ENCODE measurements at places on chromosomes 6 and 20. TPM values are rescaled to one million over a fixed set of nuclear protein-coding genes. Genes with fewer than 3 reads are reported as not detected.

The EPB41L1 gene
- 56.3 TPM for total RNA-seq

The RPRD1B gene
- 55.3 TPM for total RNA-seq

GRCh38 chr6:6678185-6678671, 89.7 kb downstream of the LY86 start:
- H3K27ac ChIP-seq, result no peak overlapping the region
- H3K4me1 ChIP-seq, result no peaks in the 10 kb centered on the region
- H3K4me3 ChIP-seq, result no peak overlapping the region
- no peaks in the 10 kb centered on the region for H3K27me3 ChIP-seq
- DNase-seq, result no peak

DNA sequence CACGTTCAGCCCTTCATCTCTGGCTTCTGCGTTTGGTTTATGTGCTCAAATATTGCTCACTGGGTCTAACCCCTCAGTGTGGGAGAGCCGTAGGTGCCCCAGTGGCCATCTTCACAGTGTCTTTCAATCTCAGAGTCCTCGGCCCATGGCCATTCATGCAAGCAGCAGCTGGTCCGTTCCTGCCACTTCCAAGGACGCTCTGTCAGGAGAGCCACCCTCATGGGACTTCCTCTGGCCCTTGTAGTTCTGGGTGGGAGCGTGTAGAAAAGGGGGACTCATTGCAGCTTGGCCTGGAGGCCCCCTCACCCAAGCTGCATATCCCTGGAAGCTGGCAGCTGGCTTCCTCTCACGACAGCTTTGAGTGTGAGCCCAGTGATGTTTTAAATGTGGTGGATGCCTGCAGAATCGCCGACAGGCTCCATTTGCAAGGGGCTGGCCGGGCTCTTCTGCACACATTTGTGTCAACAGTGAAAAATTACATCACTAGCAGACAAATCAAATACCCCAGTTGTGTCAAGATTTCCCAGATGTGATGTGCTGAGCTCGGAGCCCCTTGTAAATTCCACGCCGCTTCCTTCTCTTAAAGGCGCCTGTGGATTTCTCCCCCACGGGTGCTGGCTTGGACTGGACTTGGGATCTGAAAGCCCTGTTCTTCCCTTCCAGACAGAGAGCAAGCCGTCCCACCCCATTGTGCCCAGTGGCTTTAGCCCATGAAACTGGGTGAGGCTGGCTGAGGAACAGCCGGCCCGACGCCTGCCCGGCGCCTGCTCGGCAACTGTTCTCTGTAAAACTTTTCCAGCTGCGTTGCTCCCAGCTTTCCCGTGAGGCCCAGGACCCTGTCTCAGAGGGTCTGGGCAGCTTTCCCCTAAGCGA, 360.1 kb downstream of the TAF4 start:
- H3K36me3 ChIP-seq, result no peaks in the 10 kb centered on the region
- DNase-seq, result no peak
- no peaks in the 10 kb centered on the region for H3K4me1 ChIP-seq
- H3K27me3 ChIP-seq, result no peaks in the 10 kb centered on the region
- H3K4me3 ChIP-seq, result no peak overlapping the region

The DEFB128 gene
- total RNA-seq, result not detected

- H3K27ac ChIP-seq, result no peak overlapping the region
- no peaks in the 10 kb centered on the region for H3K4me1 ChIP-seq
- no peak overlapping the region for H3K4me3 ChIP-seq
- no peak for DNase-seq
- H3K36me3 ChIP-seq, result no peaks in the 10 kb centered on the region
Observed at GRCh38 chr20:43977962-43978361, 63.3 kb downstream of the TOX2 start.

- no peaks in the 10 kb centered on the region for H3K4me1 ChIP-seq
- DNase-seq, result no peak
- no peaks in the 10 kb centered on the region for H3K27me3 ChIP-seq
- H3K36me3 ChIP-seq, result no peaks in the 10 kb centered on the region
Observed at GRCh38 chr6:161711938-161712337, 438.1 kb upstream of the AGPAT4 start.

GRCh38 chr6:72622094-72622940, 453 bp downstream of the KCNQ5 start:
- peak overlapping the region; percentile 46 for H3K4me3 ChIP-seq
- DNase-seq, result peak; percentile 60
- H3K27me3 ChIP-seq, result peaks cover 9% of the 10 kb centered on the region
- H3K4me1 ChIP-seq, result peaks cover 5% of the 10 kb centered on the region
- H3K27ac ChIP-seq, result peak overlapping the region; percentile 82

The RNF114 gene
- total RNA-seq, result 205 TPM

GRCh38 chr20:23203310-23203709, 117.2 kb upstream of the CD93 start:
- no peaks in the 10 kb centered on the region for H3K36me3 ChIP-seq
- no peaks in the 10 kb centered on the region for H3K4me1 ChIP-seq
- no peak overlapping the region for H3K27ac ChIP-seq
- no peak for DNase-seq
- H3K27me3 ChIP-seq, result no peaks in the 10 kb centered on the region

The KDM1B gene
- total RNA-seq, result 22.1 TPM

GRCh38 chr20:1383623-1384404, 9.0 kb downstream of the FKBP1A start:
- H3K36me3 ChIP-seq, result no peaks in the 10 kb centered on the region
- no peaks in the 10 kb centered on the region for H3K27me3 ChIP-seq
- no peak overlapping the region for H3K4me3 ChIP-seq
- H3K27ac ChIP-seq, result no peak overlapping the region

The HECA gene
- total RNA-seq, result 44.5 TPM

DNA sequence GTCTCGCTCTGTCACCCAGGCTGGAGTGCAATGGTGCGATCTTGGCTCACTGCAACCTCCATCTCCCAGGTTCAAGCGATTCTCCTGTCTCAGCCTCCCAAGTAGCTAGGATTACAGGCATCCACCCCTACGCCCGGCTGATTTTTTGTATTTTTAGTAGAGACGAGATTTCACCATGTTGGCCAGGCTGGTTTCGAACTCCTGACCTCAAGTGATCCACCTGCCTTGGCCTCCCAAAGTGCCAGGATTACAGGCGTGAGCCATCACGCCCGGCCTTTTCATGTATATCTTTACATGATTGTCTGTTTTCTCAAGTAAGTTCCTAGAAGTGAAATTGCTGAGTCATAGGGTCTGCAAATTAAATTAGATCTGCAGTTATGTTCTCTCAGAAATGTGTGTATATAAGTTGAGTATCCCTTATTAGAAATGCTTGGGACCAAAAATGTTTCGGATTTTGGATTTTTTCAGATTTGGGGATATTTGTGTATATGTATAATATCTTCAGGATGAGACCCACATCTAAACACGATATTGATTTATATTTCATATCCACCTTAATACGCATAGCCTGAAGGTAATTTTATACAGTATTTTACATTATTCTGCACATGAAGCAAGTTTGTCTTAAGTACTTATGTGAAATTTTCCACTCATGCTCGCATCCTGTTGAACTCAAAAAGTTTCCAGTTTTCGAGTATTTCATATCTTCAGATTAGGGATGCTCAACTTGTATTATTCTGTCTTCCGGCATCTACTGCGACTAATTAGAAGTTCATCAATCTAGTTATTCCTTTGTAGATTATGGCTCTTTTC, 40.4 kb downstream of the TAB2 start:
- no peaks in the 10 kb centered on the region for H3K27me3 ChIP-seq
- DNase-seq, result no peak
- no peaks in the 10 kb centered on the region for H3K4me1 ChIP-seq
- no peak overlapping the region for H3K4me3 ChIP-seq

The IPCEF1 gene
- 2.1 TPM for total RNA-seq

GRCh38 chr6:133544419-133544818, 303.3 kb downstream of the EYA4 start:
- H3K27ac ChIP-seq, result no peak overlapping the region
- no peaks in the 10 kb centered on the region for H3K36me3 ChIP-seq
- no peaks in the 10 kb centered on the region for H3K4me1 ChIP-seq
- no peak for DNase-seq

DNA sequence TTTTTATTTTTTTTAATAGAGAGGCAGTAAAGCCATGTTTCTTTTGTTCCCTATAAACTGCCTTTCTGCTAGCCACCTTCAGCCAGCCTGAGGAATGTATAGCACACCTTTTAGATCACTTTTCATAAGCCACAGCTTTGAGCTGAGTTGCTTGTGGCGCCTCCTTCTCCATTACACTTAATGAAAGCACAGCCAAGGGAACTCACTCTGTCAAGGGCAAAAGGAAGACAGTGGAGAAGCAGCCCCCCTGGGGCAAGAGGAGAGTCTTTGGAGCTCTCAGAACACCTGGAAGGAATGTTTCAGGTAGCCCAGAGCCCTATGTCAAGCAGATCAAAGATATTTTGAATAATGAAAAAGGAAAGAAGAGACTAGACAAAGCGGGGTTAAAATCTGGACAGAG, 235.1 kb downstream of the CLIC5 start:
- H3K36me3 ChIP-seq, result no peaks in the 10 kb centered on the region
- H3K4me3 ChIP-seq, result no peak overlapping the region

The LINC00237 gene
- total RNA-seq, result not detected

The VGLL2 gene
- not detected for total RNA-seq

The FOXO3 gene
- 34.3 TPM for total RNA-seq

DNA sequence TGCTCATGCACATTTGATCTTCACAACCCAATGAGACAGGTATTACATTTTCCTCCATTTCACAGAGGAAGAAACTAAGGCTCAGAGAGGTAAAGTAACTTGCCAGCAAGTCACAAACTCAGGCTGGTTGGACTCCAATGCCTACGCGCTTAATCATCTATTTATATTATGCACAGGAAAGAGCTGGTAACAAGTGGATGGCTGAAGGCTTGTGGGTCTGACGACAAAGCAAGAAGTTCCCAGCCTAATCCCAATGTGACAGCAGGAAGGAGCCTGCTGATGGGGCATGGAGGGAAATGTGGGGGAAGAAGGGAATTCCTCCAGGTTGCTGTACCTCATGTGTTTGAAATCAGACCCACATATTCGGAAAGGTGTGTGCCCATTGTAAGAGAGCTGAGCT, 3.9 kb downstream of the CDH22 start:
- no peaks in the 10 kb centered on the region for H3K36me3 ChIP-seq
- no peak overlapping the region for H3K4me3 ChIP-seq
- no peak overlapping the region for H3K27ac ChIP-seq
- no peaks in the 10 kb centered on the region for H3K4me1 ChIP-seq
- DNase-seq, result no peak
- no peaks in the 10 kb centered on the region for H3K27me3 ChIP-seq

The GSTA2 gene
- 92.2 TPM for total RNA-seq

GRCh38 chr6:168121303-168121665, 42.3 kb upstream of the FRMD1 start:
- no peak overlapping the region for H3K27ac ChIP-seq
- no peaks in the 10 kb centered on the region for H3K27me3 ChIP-seq
- no peaks in the 10 kb centered on the region for H3K36me3 ChIP-seq

DNA sequence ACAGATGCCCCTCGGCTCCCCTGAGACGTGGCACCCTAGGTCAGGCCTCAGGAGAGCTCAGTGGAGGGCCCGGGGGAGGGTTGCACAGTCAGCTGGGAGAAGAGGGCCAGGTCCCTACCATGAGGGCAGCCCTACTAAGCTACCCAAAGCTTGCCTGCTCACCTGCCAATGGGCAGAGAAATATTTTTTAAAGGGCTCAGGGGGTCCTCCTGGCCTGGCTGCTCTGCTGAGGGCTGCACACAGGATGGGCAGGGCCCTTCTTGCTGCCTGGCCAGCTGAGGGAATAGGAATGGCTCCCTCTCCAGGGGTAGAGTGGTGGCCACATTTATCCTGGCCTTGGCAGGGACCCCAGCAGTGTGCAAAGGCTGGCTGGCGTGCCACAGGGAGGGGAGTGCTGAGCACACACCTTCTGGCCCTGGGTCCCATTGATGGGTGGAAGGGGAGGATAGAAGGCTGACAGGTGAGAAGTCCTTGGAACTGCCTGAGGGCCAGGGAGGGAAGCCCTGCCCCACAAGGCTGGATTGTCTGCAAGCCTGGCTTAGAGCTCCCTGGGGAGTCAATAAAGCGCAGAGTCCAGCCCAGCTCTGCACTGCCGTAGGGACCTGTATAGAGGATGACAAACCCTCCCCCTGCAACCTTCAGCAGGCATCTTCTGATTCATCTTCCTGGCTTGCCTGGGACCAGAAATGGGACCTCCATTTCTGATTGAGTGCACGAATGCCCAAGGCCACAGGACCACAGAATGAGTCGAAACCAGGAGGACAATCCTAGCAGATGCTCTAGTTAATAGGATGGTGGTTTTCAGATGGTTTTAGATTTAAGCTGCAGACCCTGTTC, 62.1 kb downstream of the NOL4L start:
- H3K27ac ChIP-seq, result no peak overlapping the region
- no peak overlapping the region for H3K4me3 ChIP-seq
- H3K36me3 ChIP-seq, result no peaks in the 10 kb centered on the region
- H3K4me1 ChIP-seq, result peaks cover 13% of the 10 kb centered on the region
- H3K27me3 ChIP-seq, result no peaks in the 10 kb centered on the region

- DNase-seq, result no peak
- no peak overlapping the region for H3K27ac ChIP-seq
- no peaks in the 10 kb centered on the region for H3K36me3 ChIP-seq
- H3K4me3 ChIP-seq, result no peak overlapping the region
Observed at GRCh38 chr6:74467533-74468215, 738.2 kb downstream of the COL12A1 start.

GRCh38 chr6:105793130-105793529, 293.0 kb upstream of the PRDM1 start:
- no peaks in the 10 kb centered on the region for H3K36me3 ChIP-seq
- no peak overlapping the region for H3K27ac ChIP-seq
- no peak overlapping the region for H3K4me3 ChIP-seq
- H3K27me3 ChIP-seq, result no peaks in the 10 kb centered on the region
- DNase-seq, result peak; percentile 26

GRCh38 chr20:56467968-56468315, 485 bp upstream of the RTF2 start:
- no peak for DNase-seq
- H3K27ac ChIP-seq, result peak overlapping the region; percentile 81
- H3K36me3 ChIP-seq, result no peaks in the 10 kb centered on the region
- peak overlapping the region; percentile 60 for H3K4me3 ChIP-seq

DNA sequence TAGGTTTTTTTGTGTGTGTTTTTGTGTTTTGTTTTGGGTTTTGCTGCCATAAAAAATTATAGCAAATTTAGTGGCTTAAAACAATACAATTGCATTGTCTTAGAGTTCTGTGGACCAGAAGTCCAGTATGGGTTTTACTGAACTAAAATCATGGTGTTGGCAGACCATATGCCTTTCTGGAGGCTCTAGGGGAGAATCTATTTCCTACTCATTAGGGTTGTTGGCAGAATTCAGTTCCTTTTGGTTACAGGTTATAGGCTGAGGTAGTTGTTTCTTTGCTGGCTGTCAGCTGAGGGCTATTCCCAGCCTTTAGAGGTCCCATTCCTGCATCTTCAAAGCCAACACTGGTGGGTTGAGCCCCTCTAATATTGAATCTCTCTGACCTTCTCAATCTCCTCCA, 181.3 kb downstream of the IBTK start:
- H3K4me3 ChIP-seq, result no peak overlapping the region
- DNase-seq, result no peak
- H3K36me3 ChIP-seq, result no peaks in the 10 kb centered on the region
- H3K4me1 ChIP-seq, result no peaks in the 10 kb centered on the region
- no peaks in the 10 kb centered on the region for H3K27me3 ChIP-seq

The PHF10 gene
- total RNA-seq, result 37.1 TPM

All from Peyer's patch (tissue), 4 donors.